Dermis blood vessel endothelial cell (primary cell): ENCODE measurements at places on chromosomes 12 and 14.

GRCh38 chr14:74527736-74528280 is 34.2 kb downstream of the ISCA2 start:
- no peak for DNase-seq

DNA sequence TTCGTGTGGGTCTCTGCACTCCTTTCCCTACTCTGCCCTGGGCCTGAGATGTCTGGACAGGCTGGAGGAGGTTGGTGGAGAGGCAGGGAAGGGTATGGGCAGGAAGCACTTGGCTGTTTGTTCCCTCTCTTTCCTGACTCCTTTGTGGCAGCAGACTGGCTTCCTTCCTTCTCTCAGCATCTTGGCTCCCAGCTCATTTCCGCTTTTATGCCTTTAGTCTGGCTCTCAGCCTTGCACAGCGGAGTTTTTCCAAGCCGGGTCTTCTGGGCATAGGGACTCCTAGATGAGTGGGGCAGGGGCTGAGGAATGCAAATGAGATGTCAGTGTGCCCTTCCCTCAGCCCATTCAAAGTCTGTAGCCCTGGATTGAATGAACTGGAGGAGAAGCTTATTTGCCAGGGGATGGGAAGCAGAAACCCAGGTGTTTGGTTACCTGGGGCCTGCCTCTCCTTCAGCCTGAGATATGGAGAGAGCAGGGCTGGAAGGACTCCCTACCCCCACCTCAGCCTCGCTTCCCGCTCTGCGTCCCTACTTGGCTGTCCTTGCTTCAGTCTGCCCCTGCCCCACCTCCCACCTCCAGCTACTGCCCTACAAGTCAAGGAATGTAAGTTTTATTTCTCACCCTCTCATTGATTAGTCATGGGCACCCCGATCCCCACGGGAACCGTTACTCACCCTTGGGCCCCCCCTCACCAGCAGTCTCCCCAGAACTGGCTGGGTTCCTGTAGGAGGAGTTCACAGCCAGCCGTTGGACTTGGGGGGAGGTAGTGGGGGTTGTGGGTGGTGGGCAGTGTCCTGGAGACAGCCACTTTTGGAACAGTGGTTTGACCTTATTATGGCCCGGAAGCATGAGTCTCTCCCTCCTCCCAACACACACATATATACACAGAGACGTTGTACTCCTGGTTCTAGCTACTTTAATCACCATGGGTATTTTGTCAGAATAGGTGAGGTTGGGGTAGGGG is 9.3 kb upstream of the ITGA5 start:
- DNase-seq = peak; percentile 93

DNA sequence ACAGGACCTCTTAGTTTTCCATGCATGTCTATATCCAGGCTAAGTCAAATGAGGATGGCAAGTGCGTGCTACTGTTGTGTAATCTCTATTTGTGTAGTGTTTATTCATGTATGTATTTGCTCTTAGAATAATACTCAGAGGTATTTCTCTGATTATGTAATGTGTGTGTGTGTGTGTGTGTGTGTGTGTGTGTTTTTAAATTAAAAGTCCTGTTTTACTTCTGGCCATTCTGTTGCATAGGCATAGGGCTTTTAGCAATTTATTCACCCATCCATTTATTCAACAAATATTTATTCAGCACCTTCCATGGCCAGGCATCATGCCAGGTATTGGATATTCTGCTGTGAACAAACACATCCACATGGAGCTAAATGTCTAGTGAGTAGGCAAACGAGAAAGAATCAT is 63.5 kb downstream of the PELI2 start:
- DNase-seq = no peak

DNA sequence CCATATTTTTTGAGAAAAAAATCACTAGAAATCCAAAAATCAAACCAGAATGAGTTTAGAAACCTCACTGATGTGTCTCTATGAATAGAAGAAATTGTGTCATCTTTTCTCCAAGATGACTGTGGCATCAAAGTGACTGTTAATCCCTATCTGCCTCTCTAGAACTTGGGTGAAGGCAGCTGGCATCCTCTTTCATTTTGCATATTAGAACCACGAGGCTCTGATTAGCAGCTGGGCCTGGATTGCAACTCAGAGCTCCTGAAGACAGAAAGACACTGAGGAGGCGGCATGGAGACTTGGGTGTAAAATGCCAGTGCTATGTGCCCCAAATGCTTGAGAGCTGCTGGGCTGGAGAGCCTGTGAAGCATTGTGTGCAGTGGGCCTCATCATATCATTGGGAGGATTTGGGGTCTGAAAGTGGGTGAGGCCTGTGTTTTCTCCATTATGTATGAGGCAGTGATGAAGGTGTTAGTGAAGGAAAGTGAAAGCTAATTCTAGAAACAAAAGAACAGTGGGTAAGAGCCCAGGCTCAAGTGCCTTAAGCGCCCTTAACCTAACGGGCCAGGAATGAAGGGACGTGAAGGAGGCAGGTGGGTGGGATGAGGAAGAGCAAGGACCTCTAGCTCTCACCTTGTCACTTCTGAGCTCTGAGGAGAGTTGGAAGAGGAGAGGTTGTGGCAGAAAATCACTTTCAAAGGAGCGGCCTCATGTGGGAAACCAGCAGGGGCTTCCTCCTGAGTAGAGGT is 26.2 kb downstream of the NKX2-8 start:
- DNase-seq = no peak

- DNase-seq = no peak
Measured at GRCh38 chr14:52370406-52370935, 56.4 kb downstream of the PTGER2 start.

GRCh38 chr12:42255221-42255865 is 17.3 kb upstream of the YAF2 start:
- DNase-seq = no peak

GRCh38 chr12:89833337-89834252 is 125.0 kb upstream of the ATP2B1 start:
- no peak for DNase-seq

DNA sequence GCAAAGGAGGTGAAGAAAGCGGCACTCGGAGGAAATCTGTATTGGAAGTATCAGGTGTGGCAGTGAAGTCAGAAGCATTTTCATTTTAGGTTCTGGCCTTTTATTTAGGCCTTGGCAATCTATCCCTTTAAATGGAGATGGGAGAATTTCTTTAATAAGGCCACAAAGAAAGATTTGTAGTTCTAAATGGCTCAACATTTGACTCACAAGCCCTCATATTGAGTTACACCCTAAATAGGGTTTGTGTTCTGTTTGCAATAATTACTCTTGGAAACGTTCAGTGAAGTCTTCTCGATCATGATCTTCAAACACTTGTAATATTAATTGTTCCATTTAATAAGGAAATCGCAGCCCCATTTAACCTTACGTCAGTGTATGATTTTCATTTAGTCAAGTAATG is 25.3 kb upstream of the TMEM260 start:
- DNase-seq = no peak

DNA sequence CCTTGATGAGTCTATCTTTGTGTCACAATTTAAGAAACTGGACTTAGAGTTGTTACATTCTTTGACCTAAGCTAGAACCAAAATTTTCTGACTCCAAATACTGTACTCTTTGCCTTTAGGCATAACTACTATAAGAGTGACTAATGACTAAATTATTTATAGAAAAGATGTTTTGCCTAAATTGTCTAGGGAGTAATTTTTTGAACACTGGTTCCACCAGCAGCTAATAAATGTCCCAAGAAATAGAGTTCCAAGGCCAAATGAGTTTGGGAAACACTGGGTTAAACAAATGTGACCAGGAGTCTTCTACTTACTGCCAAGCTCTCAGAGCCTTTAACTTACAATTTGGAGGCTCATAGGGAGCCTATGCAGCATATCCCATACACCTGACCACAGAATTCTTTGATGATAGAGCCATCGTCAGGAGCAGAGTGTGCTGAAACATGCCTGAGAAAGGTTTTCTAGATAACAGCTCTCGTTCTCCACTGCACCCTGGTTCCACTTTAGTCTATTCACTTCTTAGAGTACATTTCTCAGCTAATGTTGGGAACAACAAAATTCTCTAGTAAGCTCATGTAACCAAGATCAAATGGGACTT is 215.9 kb upstream of the HMGA2 start:
- no peak for DNase-seq

GRCh38 chr12:2507814-2508213 is 287.0 kb upstream of the FKBP4 start:
- DNase-seq = no peak
